ENCODE measurements at places on chromosomes 2 and 18.

- DNase-seq = no peak
Measured at GRCh38 chr18:54968807-54969206, 9.5 kb upstream of the CCDC68 start.

GRCh38 chr18:49560624-49561288 lies 1.1 kb upstream of the LIPG start:
- no peak for DNase-seq

DNA sequence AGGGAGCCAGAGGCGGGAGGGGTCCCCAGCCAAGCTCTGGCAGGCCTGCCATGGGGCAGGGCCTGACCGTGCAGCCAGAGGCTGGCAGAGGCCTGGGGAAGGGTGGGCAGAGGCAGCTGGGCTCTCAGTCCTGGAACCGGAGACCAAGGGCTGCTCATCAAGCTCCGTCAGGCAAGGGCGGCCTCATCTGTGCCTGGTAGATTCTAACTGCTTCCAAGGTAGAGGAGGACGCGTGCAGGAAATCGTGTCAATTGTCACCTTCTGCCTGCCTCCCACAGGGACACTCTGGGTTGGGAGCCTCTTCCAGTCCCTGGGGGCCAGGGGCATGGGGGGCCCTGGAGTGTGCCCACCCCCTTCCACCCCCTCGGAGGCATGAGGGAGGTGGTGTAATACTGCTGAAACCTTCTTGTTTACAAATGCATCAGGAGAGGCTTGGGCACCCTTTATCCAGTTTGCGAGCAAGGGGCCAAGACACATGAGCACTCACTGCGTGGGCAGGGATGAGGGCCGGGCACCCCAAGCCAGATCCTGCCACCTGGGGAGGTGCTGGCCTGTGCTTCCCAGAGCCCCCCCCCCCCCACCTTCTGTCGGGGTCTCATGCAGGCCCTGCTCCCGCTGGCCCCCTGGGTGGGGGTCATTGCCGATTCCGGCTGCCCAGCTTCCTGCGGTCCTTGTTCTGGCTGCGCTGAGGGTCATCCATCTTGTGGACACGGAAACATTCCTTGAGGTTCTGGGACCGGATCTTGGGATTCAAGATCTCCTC lies 9.0 kb downstream of the SNORC start:
- no peak for DNase-seq

GRCh38 chr2:55703350-55703749 lies 9.7 kb upstream of the PNPT1 start:
- no peak for DNase-seq

GRCh38 chr2:221724631-221725203 lies 152.6 kb upstream of the EPHA4 start:
- no peak for DNase-seq
